Activated T-helper 1 cell treated with anti-CD3 and anti-CD28 coated beads, Interleukin-2, amount 50 U/mL, for 16 hours (primary cell): ENCODE measurements at places on chromosomes 3 and 15.

- no peak for DNase-seq
Measured at GRCh38 chr3:103203441-103203840, 768.6 kb downstream of the ZPLD1 start.

DNA sequence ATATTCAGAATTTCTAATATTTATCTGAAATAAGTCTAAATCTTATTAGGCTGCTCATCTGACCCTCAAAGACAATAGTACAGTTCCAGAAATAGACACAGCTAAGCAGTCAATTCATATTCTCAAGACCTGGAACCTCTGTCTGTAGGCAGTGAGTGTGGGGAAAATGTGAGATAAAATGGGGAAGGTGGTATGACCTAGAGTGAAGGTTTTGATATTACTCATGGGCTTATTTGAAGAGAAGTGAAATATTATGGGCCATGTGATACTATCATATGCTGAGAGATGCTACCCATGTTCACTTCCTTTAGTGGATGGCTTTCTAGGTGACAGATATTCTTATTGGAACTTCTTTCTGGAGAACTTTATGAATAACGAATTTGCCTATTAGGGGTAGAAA, 33.5 kb downstream of the TGFBR2 start:
- DNase-seq, result no peak

DNA sequence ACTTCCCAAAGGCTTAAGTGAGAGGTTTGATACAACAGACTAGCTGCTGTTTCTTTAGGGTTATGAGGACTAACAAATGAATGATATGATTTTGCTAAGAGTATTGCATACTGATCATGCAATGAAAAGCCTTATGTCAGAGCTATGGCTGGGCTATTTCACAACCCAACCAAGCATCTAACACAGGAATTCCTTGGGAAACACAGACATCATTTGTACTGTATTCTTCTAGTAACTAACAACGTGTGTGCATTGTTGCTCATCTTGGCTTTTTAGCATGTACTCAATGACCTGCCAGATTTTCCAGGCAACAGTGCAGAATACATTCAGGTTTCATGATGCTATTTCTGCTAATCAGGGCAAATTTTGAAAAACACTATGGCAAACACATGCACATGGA, 19.3 kb downstream of the PDZRN3 start:
- DNase-seq, result no peak

- DNase-seq, result no peak
Measured at GRCh38 chr3:143071776-143072175, 47.8 kb upstream of the CHST2 start.

GRCh38 chr3:174639970-174640369, 219.2 kb upstream of the NAALADL2 start:
- DNase-seq, result no peak

DNA sequence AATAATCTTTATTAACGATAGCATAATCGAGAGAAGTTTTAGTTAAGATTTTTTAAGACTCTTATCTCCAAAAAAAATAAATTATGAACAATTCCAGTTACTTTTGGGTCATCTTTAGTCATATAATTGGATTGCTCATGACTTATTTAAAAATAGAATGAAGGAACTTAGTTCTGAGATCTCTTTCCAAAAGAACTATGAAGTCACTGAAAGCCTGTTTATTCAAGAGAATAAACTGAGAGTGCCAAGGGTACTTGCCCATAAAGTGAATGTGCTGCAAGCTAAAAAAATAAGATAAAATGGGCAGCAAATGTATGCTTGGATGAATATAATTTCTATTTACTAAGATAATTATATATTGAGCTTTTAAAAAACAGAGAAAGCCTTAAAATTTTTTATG, 176.5 kb upstream of the PLSCR5 start:
- DNase-seq, result no peak

DNA sequence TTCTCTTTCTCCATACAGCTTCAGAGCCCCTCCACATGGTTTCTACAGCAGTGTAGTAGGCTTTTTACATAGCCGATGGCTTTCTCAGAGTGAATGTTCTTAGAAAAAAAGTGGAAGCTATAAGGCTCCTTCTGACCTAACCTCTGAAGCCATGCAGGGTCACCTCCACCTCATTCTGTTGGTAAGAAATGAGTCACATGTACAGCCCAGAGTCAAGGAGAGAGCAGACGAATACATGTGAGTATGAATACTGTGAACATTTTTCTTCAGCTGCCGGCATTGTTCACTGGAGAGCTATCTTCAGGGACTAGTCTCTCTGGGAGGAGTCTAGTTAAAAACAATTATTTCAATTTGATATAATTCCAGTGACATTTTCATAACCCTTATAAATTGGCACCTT, 68.2 kb upstream of the THRB start:
- no peak for DNase-seq

- no peak for DNase-seq
Measured at GRCh38 chr15:29936353-29937049, 114.2 kb upstream of the TJP1 start.

DNA sequence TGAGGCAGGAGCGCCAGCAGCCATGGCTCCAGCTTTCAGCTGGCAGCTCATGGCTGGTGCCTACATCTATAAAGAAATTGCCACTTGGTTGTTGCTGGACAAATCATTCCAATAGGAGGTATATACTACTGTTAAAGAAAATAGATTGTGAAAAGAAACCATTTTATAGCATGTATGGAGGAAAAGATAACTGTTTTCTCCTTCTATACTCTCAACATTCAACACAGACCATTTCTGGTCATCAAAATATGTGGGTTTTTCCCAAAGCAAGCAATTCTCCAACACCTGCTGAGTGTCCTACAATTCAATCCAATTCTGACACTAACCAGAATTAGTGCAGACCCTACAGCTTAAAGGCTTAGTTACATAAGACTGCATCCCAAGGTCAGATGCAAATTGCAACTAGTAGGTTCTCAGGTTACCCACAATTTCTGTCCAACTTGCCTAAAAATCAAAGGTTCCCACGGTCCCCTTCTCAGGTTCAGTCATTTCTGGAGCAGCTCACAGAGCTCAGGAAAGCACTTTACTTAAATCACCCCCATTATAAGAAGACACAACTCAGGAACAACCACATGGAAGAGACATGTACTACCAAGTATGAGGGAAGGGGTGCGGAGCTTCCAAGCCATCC, 42.4 kb upstream of the STRIT1 start:
- no peak for DNase-seq
